Activated T-cell treated with anti-CD3 and anti-CD28 coated beads, Interleukin-2, amount 50 U/mL, for 1 hour (primary cell): ENCODE measurements at places on chromosomes 11 and 22.

DNA sequence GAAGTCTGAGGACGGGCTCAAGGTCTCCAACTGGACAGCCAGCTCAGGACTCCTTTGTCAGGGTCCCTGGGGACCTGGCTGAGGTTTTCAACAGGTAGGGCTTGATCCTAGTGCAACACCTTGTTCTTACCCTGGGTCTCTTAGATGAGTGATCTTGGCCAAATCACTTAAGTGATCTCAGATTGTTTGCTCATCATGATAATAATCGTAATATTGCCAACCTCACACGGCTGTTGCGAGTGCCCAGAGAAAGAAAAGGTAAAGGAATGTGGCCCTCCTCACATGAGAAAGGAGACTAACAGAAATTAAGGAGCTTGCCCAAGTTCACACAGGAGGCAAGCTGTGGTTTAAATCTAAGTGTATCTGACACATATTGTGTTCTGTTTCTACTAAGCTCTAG, 28.5 kb downstream of the POU2AF3 start:
- DNase-seq: no peak

GRCh38 chr11:34274712-34275398, 83.0 kb downstream of the ABTB2 start:
- no peak for DNase-seq

- DNase-seq: no peak
Measured at GRCh38 chr22:48218889-48219420, 1456.5 kb downstream of the TBC1D22A start.

GRCh38 chr11:117384045-117384444, 56.4 kb downstream of the CEP164 start:
- no peak for DNase-seq

DNA sequence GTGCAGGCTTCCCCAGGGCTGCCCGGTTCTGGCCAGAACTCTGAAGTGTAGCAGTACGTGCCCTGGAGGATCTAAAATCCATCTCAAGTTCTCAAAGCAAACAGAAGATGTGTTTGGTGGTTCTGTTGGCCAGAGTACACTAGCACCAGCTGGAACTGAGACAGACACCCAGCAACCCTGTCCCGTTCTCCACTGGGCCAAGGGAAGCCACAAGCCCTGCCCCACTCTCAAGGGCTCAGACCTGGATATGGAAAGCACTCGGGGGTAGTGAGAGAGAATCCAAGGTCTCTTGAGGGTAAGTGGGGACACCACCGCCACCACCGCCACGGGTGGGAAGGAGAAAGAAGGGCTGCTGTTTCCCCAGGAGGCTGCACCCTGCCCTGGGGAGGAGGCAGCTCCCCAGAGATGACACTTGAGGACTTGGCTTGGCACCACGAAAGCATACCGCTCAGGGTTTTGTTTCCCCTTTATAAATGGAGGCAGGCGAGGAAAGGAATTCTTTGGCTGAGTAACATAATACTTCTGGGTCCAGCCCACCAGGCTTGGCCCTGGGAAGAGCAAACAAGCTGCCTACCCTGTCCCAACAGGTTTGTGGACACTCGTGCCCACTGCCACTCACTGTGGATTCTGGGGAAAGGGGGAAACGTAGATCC, 56.1 kb upstream of the POU2AF1 start:
- no peak for DNase-seq

DNA sequence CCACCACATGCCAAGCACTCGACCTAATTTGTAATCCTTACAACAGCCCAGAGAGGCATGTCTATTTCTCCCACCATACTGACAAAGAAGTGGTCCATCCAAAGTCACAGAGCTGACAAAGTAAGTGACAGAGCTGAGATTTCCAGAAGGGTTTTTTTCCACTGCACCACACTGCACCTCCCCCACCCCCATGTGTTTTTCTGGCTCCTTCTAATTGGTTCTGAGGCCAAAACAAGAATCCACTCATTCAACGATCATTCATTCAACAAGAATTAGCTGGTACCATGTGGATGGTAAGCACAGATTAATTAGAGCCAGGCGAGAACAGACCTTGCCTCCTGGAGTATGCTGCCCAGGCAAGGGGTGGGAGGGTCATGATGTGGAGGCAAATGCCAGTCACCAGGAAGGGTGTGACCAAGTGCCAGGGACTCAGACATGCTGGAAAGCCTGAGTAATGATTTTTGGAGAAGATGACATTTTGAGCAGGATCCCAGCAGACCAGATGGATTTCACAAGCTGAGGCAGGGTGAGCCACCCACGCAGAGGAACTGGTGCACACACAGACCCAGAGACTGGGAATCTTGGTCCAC, 14.9 kb upstream of the PRG2 start:
- no peak for DNase-seq

DNA sequence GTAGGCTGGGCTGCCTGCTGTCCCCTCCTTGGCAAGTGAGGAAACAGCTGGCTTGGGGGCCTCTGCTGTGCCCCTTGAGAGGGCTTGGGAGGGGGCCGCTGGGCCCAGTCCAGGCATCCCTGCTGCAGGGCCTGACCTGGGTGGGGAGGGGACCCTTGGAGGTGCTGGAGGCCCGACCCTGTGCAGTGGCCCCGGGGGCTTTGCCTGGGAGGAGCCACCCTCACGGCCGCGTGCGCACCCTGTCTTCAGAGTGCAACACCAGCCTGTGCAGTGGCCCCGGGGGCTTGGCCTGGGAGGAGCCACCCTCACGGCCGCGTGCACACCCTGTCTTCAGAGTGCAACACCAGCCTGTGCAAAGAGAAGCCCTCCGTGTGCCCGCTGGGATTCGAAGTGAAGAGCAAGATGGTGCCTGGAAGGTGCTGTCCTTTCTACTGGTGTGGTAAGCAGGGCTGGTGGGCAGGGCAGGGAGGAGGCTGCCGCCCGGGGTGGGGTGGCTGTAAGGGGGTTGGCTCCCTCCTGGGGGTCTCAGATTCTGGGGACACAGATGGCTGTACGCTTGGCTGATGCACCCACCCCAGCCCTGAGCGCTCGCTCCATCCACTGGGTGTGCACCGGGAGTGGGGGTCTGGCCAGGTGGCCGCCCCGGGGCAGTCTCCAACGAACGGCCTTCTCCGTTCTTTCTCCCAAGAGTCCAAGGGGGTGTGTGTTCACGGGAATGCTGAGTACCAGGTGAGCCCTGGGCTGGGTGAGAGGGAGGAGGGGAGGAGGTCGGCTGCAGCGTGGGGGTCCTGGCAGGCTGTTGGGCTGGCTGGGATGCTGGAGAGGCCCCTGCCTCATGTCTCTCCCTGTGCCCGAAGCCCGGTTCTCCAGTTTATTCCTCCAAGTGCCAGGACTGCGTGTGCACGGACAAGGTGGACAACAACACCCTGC, 32.9 kb downstream of the MUC2 start:
- DNase-seq: no peak

DNA sequence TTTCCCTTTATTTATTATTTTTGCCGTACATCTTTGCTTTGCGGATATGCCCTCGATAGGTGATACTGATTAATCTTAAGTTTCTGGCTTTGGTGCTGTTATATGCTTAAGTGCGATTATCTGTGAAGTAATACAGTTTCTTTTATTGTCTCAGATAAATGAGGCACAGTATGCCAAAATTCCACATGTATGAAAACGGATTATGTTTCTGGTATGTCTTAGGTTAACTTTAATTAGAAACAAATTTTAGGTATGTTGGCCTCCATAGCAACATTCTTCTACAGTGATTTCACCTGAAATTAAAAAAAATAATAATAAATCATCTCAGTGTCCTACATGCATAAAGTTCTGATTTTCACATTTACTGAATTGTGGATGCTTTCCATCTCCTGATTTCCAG, 119.2 kb downstream of the ARHGAP42 start:
- no peak for DNase-seq

DNA sequence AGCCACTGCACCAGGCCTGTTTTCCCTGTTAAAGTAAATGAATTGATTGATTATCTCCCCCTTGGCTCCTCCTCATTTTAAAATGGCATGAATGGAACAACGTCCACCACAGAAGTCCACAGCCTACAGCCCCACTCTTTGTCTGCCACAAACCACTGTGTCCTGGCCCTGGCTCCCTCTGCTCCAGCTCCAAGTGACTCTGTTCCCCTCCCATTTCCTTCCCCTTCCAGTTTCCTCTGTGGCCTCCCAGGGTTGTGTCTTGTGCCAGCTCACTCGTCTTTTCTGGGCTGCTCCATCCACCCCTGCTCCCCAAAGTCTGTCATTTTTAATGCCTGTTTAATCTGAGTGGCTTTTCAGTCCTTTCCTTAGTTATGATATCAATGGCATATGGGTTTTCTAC, 52.4 kb upstream of the CD5 start:
- DNase-seq: no peak

- no peak for DNase-seq
Measured at GRCh38 chr11:122679466-122679865, 23.9 kb downstream of the UBASH3B start.

DNA sequence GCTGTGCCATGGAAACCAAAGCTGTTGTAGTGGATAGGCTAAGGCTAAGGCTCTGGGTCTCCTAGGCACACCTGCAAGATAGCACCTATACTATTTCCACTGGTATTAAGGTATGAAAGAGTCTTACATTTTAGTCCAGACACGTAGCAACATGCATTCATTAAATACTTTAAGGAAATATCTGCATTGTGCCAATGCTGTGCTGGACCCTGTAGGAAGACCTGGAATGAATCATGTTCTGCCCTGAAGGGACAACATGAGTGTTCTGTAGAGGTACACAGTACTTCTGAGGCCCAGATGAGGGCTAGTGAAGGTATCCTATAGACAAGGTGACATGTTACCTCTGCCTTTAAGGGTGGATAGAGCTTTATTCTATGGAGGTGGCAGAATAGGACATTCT, 35.2 kb upstream of the RRM1 start:
- DNase-seq: no peak

- no peak for DNase-seq
Measured at GRCh38 chr11:124310721-124311120, 3.0 kb downstream of the OR8D1 start.

- peak; percentile 9 for DNase-seq
Measured at GRCh38 chr11:1073261-1073724, 1.4 kb upstream of the MUC2 start.

DNA sequence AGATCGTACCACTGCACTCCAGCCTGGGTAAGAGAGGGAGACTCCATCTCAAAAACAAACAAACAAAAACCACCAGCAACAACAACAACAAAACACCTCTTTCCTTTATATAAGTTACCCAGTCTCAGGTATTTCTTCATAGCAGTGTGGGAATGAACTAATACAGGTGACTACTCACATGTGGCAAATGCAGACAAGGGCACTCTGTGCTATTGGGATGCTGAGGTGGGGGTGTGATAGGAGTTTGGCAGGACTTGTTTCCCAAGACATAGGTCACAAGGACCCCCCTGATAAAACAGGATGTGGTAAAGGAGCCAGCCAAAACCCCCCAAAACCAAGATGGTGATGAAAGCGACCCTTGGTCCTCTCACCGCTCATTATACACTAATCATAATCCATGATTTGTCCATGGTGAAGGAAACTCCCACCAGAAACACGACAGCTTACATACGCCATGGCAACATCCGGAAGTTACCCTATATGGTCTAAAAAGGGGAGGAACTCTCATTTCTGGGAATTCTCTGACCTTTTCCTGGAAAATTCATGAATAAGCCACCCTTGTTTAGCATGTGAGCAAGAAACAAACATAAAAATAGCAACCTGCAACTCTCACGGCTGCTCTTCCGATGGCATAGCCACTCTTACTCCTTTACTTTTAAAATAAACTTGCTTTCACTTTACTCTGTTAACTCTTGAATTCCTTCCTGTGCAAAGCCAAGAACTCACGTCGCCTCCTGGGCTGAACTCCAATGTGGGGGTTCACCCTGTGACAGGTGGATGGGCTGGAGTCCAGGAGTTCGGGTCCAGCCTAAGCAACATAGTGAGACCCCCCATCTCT, 18.8 kb upstream of the INCENP start:
- no peak for DNase-seq

DNA sequence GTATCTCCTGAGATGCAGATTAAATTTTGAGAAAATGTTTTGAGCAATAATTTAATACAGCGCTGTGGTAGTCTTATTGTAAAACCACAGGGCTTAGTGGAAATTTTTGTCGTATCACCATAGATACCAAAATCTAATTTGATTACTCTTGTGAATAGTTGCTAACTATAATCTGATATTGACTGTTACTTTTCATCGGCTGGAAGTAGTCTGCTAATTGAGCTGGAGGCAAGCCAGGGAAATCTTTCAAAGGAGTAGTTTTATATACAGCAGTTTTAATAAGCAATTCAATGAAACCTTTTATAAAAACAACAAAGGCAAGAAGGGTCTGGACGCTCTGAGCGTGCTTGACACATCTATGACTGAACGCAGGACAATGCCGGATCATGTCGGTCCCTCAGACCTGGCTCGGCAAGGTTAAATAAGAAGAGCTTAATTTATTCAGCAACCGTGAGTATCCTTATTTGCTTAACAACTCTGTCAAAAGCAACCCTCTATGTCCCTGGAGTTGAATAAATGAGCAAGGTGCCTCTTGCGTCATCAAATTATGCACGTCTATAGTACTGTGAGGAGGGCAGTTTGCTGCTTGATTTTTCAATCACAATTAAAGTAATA, 121.2 kb downstream of the NCAM1 start:
- no peak for DNase-seq

- DNase-seq: peak; percentile 3
Measured at GRCh38 chr11:8071616-8072581, 9.1 kb upstream of the TUB start.

DNA sequence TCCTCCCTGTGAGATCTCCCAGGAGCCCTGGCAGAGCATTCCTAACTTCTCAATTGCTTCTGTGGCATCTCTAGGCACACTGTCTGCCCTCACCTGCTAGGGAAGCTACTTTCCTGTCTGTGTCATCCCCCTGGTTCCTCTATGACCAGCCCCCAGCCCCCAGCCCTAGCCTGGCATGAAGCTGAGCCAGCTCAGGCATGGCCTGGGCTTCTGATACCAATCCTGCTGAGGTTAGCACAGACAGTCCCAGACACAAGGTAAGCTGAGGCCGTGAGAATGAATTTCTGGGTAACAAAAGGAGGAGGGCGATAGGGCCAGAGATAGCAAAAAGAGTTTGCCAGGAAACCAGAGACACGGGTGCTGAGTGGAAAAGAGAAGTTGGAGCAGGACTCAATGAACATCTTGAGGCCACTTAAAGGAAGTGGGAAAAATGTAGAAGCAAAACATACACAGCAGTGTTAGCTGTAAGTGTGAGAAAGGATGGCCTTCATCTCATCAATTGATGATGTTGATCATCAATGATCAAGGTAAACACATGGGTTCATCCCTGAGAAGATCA, 87.6 kb upstream of the PICALM start:
- no peak for DNase-seq

DNA sequence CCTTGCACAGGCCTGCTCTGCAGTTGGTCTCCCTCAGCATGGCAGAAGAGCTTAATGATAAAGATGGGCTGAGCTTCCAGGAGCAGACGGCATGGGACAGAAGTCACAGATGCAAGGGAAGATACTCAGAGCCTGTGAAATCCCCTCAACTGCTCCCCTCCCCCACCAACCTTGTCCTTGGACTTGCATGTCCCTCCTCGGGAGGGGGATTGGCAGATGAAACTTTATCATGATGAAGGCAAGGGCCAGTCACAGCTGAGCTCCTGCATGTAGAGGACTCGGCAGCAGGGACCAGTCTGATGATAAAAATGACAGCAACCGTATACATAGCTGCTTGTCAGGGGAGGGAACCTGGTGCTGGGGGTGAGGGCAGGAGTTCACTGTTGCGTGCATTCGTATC, 6.8 kb upstream of the SLC22A8 start:
- DNase-seq: no peak
